ENCODE measurements at places on chromosomes 7 and 10.

GRCh38 chr7:6096581-6096980, 65.4 kb downstream of the ANKRD61 start:
- DNase-seq = no peak

DNA sequence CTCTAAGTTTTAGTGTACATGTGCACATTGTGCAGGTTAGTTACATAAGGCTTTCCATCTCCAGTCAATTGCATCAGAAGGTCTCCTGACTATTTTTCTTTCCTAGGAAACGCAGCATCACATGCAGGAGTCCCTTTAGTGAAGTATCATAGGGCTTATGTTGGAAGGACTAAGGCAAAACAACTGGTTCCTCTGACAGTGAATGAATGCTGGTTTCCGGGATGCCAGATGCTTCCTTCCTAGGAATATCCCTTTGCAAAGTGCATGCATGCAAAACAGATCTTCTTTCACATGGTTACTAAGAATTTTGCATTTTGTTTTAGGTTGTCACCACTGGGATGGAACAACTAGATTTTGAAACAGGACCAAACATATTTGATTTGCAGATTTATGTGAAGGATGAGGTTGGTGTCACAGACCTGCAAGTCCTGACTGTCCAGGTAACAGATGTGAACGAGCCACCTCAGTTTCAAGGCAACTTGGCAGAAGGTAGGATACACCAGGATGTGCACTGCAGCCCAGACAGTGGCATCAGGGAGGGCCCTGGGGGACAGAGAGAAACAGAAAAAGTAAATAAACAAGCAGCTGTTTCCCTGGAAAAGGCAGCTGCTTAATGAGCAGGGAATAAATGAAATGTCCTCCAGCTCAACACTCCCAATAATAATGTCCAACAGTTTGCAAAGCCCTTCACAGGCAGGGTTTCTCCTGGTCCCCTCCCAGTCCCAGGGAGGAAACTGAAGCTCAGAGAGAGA, 17.8 kb downstream of the CDHR3 start:
- DNase-seq = no peak

DNA sequence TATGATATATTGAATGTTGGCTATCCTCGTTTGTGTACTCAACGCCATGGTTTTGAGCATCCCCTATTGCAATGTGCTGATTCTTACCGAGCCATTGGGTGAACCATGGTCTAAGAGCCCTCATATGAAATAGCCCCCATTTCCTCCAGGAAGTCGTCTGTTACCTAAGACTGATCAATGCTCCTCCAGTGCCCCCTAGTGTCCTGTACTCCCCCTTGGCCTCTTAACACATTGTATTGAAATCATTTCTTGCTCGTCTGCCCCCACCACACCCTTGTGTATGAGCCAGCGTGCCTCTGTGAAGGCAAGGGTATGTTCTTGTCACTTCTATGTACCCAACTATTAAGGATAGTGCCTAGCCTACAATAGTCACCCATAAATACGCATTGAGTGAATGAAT, 11.2 kb upstream of the SLC35B4 start:
- peak; percentile 56 for DNase-seq

DNA sequence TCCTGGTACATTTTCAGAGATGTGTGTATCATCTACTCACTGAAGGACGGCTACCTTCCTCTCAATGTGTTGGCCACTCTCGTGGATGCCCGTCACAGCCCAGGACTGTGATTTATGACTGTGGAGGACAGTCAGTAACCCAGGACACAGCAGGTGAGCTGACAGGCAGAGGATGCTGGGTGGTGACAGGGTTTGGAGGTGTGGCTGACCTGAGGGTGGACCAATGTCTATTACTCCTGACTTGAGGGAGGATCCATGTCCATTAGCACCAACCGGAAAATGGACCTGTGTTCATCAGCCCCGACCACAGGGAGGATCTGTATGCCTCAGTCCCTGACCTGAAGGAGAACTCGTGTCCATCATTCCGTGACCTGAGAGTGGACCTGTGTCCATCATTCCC, 96.1 kb downstream of the ADCY1 start:
- no peak for DNase-seq

DNA sequence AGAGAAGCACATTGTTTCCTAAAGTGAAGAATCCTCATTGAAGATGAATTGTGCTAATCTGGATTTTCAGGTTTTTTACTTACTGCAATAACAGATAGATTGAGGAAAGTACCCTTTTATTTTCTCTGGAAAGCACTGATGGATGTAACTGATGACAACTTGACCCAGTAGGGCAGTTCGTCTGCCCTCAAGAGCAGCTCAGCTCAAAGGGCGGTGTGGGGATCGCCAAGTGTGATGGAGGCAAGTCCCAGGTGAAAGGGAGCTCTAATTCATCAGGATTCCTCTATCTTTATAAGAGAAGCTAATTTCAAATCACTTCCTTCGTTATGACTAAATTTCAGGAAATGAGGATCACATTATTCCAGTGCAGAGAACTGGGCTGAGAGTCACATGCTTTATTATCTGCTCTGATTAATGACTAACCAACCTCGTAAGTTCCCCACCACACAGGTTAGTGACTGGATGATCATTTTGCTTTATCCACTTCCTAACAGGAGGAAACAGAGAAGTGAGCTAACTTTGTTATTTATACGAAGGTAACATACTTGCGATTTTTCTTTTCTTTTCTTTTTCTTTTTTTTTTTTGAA, 98.8 kb downstream of the PFKFB3 start:
- no peak for DNase-seq

DNA sequence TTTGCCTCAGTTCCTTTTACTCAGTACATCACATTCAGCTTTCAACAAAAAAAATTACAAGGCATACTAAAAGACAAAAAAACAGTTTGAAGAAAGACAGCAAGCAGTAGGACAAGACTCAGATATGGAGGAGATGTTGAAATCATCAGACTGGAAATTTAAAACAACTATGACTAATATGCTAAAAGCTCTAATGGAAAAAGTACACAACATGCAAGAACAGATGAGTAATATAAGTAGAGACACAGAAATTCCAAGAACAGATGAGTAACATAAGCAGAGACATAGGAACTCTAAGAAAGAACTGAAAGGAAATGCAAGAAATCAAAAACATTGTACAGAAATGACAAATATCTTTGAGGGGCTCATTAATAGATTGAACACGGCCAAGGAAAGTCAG, 402.6 kb downstream of the NEBL start:
- no peak for DNase-seq

- no peak for DNase-seq
Observed at GRCh38 chr10:16843252-16843870, 26.1 kb upstream of the RSU1 start.

DNA sequence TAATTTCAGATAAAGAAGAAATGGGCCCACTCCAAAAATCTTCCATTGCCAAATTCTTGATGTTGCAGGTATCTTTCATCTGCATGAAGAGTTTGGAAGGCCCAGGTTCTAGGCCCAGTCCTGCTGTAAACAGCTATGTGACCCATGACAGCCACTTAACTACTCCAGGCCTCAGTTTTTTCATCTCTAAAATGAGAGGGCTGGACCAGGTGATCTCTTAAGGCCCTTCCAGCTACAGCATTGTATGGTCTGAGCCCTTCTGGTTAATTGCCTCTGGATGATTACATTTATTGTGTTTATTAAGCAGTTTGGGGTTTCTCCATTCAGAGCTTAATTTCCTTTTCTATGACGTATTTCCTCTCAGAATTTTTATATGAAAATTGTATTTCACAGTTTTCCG, 190.8 kb upstream of the KMT2E start:
- no peak for DNase-seq

GRCh38 chr7:20508109-20508508, 107.4 kb upstream of the ABCB5 start:
- no peak for DNase-seq

DNA sequence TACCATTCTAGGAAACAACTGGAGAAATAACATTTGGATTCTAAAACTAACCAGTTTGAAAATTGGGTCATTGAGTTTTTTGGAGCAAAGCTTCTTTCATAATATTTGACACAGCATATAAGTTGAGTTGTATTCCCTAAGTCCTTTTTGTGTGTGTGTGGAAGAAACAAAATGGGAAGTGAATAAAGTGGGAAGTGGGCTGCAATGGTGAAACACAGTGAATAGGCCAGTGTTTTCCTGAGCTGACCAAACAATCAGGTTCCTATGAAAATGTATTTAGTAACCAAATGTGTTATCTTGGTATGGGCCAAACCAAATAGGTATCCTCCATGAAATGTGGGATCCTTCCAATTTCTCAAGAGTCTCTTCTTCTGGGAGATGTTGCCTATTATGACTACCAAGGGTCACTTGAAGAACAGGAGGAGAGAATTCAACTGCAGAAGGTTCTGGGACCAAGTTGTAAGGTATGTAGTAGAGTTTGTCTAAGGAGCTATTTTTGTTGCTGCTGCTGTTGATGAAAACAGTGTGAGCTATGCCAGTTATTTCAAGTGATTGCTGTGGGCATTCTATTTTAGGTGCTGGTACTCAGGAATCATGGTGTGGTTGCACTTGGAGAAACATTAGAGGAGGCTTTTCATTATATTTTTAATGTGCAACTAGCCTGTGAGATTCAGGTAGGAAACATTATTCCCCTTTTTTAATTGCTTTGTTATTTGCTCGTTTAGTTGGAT, 88.3 kb upstream of the MXI1 start:
- DNase-seq = no peak

- no peak for DNase-seq
Observed at GRCh38 chr10:127740596-127740995, 3.6 kb downstream of the FOXI2 start.

- DNase-seq = no peak
Observed at GRCh38 chr7:35726654-35727053, 31.7 kb upstream of the HERPUD2 start.

DNA sequence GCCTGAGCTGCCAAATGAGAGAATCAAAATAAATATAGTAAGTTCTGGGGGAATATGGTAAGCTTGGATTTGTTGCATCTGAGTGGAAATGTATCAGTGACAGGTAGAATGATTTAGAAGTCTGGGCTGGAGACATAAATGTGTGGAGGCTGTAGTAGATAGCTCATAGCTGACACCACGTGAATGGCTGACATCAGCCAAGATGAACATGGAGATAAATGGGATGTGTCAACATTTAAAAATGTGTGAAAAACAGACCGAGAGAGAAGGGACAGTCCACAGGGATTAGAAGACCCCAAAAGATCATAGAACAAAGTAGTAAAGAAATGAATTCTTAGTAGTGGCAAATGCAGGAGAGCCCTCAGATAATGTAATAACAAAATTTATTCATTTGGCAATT, 40.9 kb downstream of the NAMPT start:
- no peak for DNase-seq

DNA sequence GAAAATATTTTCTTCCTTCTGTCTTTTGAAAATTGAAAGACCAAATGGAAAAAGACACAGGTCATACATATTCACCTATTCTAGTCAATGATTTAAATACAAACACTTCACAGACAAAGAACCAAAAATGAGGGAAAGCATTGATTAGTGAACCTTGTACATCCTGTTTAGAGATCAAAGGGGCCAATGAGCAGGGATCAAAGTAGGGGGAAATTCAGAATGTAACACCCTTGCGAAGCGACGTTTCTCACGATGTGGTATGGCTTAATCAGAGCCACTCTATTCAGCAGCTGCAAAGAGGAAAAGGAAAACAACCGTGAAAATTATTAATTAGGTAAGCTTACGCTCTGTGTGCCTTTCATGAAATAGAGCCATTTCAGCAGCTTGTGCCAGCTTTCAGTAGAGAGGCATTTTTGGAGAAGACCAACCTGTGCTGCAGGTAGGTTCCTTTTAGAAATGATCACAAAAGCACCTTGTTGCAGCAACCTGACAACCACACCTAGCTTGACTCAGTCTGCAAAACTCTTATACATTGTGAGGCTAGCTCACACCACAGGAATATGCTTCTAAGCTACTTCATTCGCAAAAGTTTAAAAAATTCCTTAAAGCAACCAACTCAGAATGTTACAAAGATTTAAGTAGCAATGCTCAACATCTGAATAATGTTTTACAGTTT, 78.0 kb downstream of the DKK1 start:
- DNase-seq = no peak

DNA sequence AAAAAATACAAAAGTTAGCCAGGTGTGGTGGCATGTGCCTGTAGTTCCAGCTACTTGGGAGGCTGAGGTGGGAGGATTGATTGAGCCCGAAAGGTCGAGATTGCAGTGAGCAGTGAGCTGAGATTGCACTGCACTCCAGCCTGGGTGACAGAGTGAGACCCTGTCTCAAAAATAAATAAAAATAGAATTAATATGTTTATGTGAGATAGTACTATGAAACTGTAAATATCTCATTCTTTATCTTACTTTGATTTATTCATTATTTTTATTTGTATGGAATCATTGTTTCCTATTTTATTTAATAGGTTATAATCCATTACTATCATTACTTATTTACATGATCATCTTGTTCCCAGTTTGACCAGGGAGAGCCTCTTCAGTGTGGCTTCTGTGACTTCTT, 41.0 kb upstream of the STRIP2 start:
- DNase-seq = no peak

GRCh38 chr7:61111-61510, 131.3 kb upstream of the FAM20C start:
- no peak for DNase-seq

DNA sequence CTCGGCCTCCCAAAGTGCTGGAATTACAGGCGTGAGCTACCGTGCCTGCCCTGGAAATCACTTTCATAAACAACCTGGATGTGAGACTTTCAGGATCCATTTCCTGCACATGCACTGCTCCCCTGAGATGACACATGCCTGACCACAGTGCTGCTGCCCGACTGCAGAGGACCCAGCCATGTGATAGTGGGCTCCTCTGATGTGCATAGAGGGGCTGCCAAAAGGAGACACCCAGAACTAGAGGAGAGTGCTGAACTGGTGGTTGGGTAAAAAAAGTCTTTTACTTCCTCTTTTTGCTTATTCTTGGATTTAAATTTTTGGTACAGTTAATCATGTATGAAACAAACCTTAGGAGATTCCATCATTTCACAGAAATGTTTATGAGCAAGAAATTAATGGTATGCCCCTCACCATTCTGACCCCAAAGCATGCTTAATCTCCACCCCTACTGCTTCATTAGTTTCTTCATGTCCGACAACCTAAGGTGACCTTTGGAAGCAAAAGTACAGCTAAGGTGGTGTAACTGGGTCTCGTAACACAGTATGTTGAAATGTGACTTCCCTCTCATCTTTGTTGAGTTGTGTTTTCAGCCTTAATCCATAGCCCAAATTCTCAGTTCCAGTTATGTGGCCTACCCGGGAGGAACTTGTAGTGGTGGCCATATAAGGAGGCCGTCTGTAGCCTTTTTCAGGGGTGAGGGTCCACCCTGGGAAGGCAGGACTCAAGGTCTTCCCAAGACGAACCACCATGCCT, 111.1 kb downstream of the RNF216 start:
- peak; percentile 19 for DNase-seq

- peak; percentile 75 for DNase-seq
Observed at GRCh38 chr10:14560274-14560673, 214.4 kb downstream of the FAM107B start.

- no peak for DNase-seq
Observed at GRCh38 chr7:80002865-80003264, 131.8 kb upstream of the GNAI1 start.

- DNase-seq = no peak
Observed at GRCh38 chr10:58645416-58646146, 132.9 kb downstream of the BICC1 start.

GRCh38 chr10:63012623-63013022, 120.5 kb upstream of the NRBF2 start:
- DNase-seq = no peak
